ENCODE measurements at places on chromosomes 13 and 19.

- no peak for DNase-seq
Measured at GRCh38 chr19:54523403-54523802, 20.8 kb downstream of the LAIR2 start.

DNA sequence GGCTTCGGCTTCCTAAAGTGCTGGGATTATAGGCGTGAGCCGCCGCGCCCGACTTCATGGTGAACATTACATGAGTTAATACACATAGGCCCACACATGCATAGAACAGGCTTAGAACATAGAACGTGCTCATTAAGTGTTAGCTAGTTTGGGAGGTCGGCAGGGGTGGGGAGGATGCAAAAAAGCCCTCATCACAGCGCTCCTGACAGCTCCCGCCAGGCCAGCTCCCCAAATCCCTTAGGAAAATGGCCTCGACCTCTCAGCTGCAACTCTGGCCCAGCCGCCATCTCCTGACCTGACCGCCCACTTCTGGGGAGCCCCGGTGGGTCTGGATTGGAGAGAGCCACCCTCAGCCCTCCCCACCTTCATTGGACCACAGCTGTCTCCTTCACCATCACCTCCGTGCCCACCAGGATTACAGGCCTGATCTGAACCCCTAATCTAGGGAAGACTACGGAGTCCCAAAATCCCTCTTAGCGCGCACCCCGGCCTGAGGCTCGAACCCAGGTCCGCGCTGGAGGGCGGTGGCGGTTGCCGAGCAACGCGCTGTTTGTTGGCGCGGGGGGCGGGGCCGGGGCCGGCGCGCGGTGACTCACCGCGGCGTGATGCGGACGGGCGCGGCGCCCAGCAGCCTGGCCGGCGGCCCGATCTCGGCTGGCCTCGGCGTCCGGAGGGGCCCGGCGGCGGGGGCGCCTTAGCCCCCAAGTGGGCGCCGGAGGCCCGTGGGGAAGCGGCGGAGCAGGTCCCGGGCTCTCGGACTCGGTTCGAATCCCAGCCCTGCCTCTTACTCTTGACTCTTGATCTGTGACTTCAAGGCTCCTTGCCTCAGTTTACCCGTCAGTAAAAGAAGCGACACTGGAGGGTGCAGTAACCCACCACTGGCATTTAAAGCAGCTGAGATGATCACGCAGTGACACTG lies 26.7 kb upstream of the NANOS3 start:
- peak; percentile 48 for DNase-seq

DNA sequence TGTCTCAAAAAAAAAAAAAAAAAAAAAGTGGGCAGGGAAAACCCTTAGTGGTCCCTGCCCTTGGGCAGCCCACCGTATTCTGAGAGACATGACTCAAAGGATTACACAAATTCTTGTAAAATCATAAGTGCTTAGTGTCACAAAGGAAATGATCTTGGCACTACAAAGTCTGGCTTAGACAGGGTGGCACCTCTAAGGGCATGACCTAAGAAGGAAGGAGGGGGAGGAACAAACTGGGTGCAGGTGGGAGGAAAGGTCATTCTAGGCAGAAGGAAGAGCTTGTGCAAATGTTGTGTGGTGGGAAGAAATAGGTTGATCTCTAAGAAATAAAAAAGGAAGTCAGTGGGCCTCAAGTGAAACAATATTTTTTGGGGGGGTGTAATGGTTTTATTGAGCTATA lies 10.4 kb downstream of the PNPLA6 start:
- no peak for DNase-seq

- no peak for DNase-seq
Measured at GRCh38 chr13:90553159-90553558, 794.3 kb upstream of the MIR17HG start.

- DNase-seq = no peak
Measured at GRCh38 chr13:75762076-75762937, 126.2 kb downstream of the LMO7 start.

GRCh38 chr13:106573284-106573846 lies 5.4 kb upstream of the ARGLU1 start:
- no peak for DNase-seq

DNA sequence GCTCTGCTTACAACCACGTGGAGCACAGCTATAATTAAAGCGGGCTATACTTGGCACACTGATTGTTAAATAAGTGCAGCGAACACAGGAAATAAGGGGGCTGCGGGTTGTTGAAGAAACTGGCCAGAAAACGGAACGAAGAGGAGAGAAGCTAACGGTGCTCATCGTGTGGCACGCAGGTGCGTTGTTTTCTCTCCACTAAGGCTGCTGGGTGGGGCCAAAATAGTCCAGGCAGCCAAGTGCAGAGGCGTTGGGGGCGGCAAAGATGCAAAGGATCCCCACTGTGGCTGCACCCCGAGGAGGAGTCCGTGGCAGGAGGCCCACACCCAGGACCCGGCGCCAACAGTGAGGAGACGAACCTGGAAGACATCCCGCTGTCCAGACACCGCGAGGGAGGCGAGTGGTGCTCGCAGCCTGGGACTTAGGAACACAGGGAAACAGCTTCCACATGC lies 8.1 kb upstream of the ARL11 start:
- no peak for DNase-seq

- DNase-seq = no peak
Measured at GRCh38 chr19:57052081-57052480, 67.7 kb upstream of the USP29 start.

DNA sequence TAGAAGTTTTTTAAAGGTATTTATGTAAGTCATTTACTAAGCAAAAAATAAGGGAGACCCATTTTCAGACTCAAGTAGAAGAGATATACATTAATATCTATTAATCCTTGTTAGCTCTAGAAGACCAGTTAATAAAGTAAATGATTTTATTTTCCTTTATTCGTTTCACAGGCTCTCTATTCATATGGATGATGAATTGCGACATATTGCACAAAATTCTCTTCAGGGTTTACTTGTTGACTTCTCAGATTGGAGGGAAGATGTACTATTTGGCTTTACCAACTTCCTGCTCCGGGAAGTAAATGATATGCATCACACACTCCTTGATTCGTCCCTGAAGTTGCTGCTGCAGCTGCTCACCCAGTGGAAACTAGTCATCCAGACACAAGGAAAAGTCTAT lies 139.3 kb downstream of the FRY start:
- DNase-seq = no peak

GRCh38 chr19:18023622-18024251 lies 15.8 kb downstream of the ARRDC2 start:
- no peak for DNase-seq

DNA sequence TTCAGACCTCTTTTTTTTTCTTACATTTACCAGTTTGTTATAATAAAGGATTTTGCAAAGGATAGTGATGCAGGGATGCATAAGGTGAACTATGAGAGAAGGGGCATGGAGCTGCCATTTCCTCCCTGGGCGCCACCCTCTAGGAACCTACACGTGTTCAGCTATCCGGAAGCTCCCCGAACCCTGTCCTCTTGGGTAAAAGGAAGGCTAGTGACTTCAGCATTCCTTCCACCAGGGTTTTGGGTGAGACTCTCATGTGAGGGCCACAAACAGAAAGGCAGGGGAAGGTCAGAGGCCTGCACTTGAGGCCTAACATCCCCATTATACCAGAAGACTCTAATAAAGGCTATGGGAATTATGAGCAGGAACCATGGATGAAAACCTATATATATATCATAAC lies 57.3 kb downstream of the IFT88 start:
- DNase-seq = no peak

- DNase-seq = no peak
Measured at GRCh38 chr13:44230071-44230470, 143.6 kb upstream of the SERP2 start.

DNA sequence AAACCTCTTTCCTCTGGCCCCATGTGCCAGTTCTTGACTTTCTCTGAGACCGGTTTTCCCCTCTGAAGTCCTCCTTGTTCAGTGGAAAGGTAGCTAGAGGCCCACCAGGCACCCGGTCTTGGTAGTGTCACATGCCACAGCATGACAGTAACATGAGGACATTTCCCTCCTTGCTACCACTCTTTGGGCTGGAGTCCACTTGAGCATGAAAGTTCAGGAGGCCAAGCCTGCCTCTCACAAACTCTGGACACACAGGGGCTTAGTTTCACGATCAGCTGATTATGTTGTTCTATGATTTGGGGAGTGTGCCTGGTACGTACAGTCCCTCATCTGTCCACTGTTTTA lies 45.6 kb downstream of the NFIX start:
- no peak for DNase-seq

DNA sequence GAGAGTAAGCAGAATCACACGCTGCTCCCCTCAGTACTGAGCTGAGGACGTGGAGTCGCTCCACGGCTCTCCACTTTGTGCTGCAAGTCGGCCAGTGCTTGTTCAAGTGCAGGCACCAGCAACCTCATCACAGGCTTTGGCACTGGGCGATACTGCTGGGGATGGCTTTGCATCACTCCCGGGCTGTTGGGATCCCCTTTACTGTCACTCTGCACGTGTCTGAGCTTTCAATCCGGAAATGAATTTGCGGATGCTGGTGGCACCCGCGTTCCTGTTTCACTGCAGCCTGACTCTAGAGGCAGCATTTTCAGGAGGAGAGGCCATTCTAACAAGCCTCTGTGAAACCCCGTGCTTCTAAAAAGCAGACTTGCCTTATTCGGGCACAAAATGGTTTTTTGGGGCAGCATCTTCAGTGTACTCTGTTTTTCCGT lies 19.1 kb downstream of the SMARCA4 start:
- no peak for DNase-seq
